ENCODE measurements at places on chromosomes 1 and 21.

- peak; percentile 94 for DNase-seq
Observed at GRCh38 chr1:999725-1000356, at the start of gene HES4. Gene HES4 (minus strand): TSS chr1:1000097. CDS start chr1:999973, 124 bp downstream.

DNA sequence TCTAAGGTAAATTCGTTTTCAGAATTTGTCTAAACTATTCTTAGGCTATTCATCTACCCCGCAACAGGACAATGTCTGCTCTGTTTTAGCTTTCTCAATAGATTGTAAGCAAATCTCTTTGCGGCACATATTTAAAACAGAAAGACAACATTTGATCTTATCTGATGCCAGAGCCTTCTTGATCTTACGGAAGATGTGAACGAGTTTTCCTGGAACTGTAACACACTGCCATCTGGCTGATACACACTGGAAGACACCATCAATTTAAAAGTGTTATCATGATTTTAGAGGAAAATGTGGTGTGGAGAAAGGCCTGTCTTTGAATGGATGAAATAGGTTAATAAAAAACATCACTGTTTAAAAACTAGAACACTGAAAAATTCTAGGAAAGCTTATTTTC lies 36.1 kb downstream of the COA6 start:
- DNase-seq: no peak

DNA sequence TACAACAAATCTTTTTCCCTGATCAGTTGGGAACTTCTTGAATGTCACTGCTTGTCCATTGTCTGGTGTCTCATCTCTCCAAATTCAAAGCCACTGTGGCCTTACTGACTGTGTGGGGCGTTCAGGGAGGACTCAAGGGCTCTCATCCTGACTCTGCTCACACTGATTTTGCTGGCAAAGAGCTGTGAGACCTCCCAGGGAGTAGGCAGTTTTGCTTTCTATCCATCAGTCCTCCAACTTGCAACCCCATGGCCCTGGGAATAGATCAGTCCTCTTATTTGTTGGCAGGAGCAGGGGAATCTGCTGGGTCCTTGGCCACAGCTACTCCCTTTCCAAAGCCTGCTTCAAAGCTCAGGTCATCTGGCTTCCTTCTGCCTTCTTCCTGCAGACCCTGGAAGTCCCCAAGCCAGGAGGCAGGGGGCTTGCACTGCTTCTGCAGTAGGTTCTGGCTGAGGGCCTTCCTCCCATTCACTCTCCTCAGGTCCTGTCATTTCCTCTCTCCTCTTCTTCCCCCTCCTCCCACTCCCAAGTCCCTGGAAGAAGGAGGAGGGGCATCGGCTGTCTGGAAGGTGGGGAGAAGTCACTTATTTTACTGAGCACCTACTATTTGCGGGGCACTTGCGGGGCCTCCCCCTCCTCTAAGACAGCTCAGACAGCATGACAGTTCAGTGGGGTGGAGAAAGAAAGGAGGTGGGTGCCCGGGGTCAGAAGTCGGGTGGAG lies 876 bp upstream of the NAV1 start:
- no peak for DNase-seq

DNA sequence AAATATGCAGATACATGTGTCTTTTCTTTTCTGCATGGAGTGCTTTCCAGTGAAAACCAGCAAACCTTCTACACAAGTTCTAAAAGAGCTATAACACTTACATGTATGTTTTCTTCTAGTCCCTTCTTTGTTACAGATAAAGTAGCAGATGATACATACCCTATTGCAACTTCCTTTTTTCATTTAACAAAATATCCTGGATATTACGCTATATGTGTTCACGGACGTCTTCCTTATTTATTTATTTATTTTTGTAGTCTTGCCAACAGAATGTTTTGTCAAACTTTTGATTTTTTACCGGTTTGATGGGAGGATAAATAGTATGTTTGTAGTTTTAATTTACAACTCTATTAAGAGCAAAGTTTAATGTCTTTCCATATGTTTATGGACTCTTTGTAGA lies 5.2 kb upstream of the GALNT2 start:
- no peak for DNase-seq

DNA sequence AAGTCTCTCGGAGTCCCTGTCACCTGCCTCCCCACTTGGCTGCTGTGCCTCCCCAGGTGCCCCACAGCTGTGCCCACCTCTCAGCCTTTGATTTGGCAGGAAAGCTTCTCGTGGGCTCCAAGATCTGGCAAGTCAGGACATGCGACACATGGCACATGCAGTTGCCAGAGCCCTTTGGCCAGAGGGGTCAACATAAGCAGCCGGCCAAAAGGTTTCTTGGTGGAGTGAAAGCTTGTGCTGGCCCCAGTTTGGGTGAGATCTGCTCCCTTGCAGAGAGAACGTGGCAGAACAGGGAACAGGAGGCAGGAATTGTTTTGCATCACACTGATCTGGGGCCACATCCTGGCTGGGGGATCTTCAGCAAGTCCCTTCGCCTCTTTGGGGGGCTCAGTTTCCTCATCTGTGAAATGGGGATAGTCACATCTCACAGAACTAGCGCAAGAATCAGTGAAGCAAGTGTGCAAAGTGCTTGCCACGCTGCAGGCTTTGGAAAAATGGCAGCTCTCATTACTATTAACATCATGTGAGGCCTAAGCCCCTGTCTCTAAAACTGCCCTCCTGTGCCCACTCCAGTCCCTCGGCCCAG lies 232.6 kb downstream of the TRABD2B start:
- DNase-seq: no peak

GRCh38 chr1:14639291-14640050 lies 41.0 kb downstream of the KAZN start:
- DNase-seq: no peak

- DNase-seq: no peak
Observed at GRCh38 chr21:28936036-28936435, 56.6 kb downstream of the LTN1 start.

- no peak for DNase-seq
Observed at GRCh38 chr1:157240495-157241184, 102.4 kb upstream of the ETV3 start.

DNA sequence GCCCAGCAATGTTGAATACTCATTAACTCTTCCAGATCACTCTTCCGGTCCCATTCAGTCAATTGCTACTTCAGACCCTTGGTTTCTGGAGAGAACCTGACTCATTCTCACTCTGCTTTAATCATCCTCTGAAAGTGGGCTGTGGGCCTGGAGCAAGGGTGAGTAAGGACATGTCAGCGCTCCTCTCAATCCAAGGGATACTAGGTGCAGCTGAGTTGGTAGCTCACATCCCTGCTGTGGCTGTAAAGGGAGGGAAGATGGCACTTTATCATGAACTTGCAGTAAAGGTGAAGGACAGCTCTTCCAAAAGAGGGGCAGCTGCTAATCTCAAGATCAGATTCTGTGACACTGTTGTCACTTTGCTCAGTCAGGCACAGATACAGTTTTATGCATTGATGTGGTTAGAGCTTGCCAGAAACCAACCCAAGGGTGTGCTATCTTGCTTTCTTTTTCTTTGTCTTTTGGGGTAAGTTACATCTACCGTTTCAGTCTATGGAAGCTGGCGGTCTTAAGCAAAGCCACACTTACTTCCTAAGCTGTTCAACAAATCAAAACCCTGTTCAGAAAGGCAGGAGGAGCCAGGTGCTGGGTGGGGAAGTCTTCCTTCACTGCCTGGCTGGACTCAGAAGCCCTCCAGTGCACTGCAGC lies 26.5 kb upstream of the NTPCR start:
- DNase-seq: no peak

- no peak for DNase-seq
Observed at GRCh38 chr1:204983136-204983535, 59.9 kb upstream of the CNTN2 start.

GRCh38 chr1:61132645-61133334 lies 50.4 kb downstream of the NFIA start:
- no peak for DNase-seq

- no peak for DNase-seq
Observed at GRCh38 chr1:208221291-208221622, 22.9 kb downstream of the PLXNA2 start.

DNA sequence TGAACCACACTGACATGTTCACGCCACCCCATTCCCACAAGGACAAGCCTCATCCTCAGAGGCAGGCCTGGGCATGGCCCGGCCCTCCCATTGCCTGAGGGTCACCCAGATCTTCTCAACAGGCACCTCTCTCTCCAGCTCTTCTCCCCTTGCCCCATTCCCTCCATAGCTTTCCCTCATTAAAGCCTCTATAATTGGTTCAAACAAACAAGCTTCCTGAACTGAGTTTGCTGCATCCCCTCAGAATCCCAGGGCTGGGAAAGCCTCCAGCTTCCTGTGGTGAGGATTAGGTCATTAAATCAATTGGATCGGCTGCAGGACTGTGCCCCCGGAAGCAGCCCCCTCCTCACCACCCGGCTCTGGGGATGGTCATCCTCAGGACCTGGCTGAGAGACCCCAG lies 18.9 kb downstream of the CTNNBIP1 start:
- DNase-seq: no peak

DNA sequence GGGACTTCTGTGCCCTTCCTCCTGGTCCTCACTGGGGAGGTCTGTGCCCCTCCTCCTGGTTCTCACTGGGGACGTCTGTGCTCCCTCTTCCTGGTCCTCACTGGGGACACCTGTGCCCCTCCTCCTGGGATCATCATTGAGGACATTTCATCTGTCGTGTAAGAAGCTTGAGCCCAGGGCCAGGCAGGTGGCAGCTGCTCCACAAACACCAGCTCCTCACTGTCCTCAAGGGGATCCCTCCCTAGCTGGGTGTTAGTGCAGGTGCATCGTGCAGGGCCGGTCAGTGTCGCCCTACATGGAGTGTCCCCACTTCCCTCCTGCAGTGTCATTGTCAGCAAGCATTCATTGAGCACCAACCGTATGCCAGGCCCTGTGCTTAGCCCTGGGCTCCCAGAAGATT lies 312.7 kb downstream of the PTPRU start:
- no peak for DNase-seq

DNA sequence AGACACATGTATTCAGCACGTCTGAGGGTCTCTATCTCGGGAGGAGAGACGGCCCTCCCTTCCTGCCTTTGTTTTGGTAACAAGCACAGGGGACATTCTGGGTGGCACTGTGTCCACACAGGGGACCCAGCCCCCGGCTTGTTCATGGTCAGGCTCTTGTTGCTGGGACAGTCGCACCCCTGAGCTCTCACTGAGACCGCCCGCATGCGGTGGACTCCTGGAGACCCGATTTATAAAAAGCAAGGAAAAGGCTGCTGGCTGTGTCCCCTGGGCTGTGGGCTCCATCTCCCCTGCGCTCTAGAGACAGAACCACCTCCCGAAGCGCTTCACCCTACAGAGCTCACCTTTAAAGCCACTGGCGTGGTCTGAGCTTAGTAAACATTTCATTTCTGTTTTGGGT lies 103.4 kb downstream of the WDR4 start:
- DNase-seq: no peak

DNA sequence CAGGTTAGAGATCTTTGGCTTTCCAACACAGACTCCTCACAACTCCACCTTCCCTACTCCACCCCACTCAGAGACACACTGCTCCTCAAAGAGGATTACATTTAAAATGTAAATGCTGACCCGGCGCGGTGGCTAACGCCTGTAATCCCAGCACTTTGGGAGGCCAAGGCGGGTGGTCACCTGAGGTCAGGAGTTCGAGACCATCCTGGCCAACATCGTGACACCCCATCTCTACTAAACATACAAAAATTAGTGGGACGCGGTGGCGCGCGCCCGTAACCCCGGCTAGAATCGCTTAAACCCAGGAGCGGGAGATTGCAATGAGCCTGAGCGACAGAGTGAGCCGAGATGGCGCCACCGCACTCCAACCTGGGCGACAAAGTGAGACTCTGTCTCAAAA lies 1.8 kb upstream of the ANP32E start:
- no peak for DNase-seq

DNA sequence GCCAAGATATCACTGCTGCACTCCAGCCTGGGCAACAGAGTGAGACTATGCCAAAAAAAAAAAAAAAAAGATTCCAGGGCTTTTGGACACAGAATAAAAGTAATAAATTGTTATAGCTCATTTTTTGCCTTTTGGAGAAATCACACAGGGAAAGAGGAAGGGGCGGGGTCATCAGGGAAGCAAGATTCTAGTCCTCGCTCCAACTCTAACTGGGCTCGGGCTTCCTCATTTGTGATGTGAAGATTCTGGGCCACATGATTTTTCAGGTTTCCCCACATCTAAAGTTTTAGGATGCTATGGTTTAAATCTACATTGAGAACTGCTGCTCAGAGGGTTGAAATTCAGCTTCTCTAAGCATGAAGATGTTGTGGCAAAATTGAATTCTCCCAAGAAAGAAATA lies 179.3 kb upstream of the PLXNA2 start:
- DNase-seq: no peak

GRCh38 chr1:162687870-162688269 lies 55.6 kb downstream of the DDR2 start:
- no peak for DNase-seq

DNA sequence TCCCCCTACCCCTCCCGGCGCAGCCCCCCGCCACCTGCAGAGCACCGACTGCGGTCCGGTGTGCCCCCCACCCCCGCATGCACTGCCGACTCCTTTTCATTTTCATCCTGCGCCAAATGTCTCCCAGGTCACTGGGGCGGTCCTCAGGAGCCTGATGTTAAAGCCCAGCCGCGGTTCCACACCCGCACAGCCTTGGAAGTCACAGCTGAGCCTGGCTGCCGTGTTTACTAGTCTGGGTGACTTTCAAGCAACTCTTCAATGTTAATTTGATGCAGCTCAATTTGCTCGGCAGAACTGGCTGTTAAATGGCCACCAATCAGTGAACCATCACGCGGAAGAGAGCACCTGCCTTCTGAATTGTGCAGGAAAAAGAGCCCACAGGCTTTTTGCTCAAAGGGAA lies 27.2 kb downstream of the THAP3 start:
- DNase-seq: no peak

GRCh38 chr1:246219508-246220030 lies 287.5 kb downstream of the SMYD3 start:
- DNase-seq: no peak

DNA sequence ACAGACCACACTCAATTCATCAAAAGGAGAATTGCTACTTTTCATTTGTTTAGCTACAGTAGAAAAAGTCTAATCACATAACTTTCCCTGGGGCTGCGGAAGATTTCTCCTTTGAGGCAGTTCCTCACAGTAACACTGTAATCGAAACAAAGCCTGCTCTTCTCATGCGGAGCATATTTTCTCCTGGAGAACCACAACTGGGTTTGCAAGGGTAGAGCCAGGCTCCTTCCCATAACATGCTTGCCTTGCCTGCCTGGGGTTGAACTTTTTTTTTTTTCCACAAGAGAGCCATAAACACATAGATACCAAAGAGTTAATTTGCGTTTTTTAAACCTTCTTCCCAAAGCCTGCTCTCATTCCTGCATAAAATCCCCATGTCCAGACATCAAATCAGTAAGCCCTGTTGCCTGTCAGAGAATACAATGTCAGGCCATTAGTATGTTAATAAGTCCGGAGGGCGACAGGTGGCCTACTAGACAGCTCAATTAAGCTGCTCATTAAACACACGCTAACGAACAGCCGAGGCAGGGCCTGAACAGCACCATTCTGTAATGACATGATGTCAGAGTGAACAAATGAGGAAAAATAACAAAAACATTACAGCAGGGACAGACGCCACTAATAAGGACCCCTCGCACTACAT lies 107.1 kb upstream of the OLIG2 start:
- no peak for DNase-seq

GRCh38 chr1:200053646-200054045 lies 26.1 kb downstream of the NR5A2 start:
- DNase-seq: no peak

- DNase-seq: no peak
Observed at GRCh38 chr1:75583282-75583681, 27.6 kb downstream of the SLC44A5 start.

- peak; percentile 87 for DNase-seq
Observed at GRCh38 chr1:223712194-223712849, at the start of gene CAPN2. Gene CAPN2 (plus strand): TSS chr1:223712539. CDS start chr1:223712641, 102 bp downstream.
